Mesothelial cell of epicardium (in vitro differentiated cells): ENCODE measurements at places on chromosomes 3 and 15. TPM values are rescaled to one million over a fixed set of nuclear protein-coding genes. Genes with fewer than 3 reads are reported as not detected.

GRCh38 chr3:106245400-106245799 is 376.6 kb upstream of the CBLB start:
- DNase-seq = no peak
- no peak overlapping the region for H3K27ac ChIP-seq
- H3K4me1 ChIP-seq = peaks cover 8% of the 10 kb centered on the region
- H3K4me3 ChIP-seq = no peak overlapping the region
- no peaks in the 10 kb centered on the region for H3K36me3 ChIP-seq

- H3K4me1 ChIP-seq = no peaks in the 10 kb centered on the region
- no peaks in the 10 kb centered on the region for H3K36me3 ChIP-seq
- no peak for DNase-seq
- peaks cover 4% of the 10 kb centered on the region for H3K27me3 ChIP-seq
Observed at GRCh38 chr15:31843426-31844055, 186.8 kb upstream of the CHRNA7 start.

The LRRC2 gene
- total RNA-seq = 0.87 to 1.7 TPM (median 0.97 TPM) in 3 replicates

DNA sequence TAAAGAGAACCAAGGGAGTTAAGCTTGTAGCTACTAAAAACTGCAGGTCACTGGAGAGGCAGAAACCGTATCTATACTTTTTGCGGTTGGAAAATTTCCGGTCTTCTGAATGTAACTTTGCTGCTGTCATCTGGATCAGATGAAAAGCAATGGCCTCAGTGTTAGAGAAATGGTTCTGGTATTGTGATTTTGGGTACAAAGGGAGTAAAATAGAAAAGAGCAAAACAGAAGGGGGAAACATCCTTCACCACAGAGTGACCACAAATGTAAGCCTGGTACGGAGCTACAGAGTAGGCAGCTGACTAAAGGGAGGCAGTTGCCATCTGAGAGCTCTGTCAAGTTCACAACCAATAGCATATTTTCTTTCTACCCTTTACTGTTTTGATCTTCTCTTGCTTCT is 5.6 kb downstream of the CD96 start:
- peaks cover 11% of the 10 kb centered on the region for H3K4me1 ChIP-seq
- DNase-seq = no peak
- no peak overlapping the region for H3K4me3 ChIP-seq
- H3K27me3 ChIP-seq = no peaks in the 10 kb centered on the region
- no peaks in the 10 kb centered on the region for H3K36me3 ChIP-seq

The GOLGA6L4 gene
- total RNA-seq = 10.9 to 13.7 TPM (median 12.2 TPM) in 3 replicates

- no peak overlapping the region for H3K27ac ChIP-seq
- H3K4me3 ChIP-seq = no peak overlapping the region
- no peak for DNase-seq
- peaks cover 6% of the 10 kb centered on the region for H3K4me1 ChIP-seq
- H3K27me3 ChIP-seq = no peaks in the 10 kb centered on the region
Observed at GRCh38 chr15:38486936-38487335, 33.0 kb downstream of the FAM98B start.

The HRG gene
- not detected in 3 replicates for total RNA-seq

- peak overlapping the region; percentile 5 for H3K27ac ChIP-seq
- H3K27me3 ChIP-seq = no peaks in the 10 kb centered on the region
- DNase-seq = no peak
- peaks cover 15% of the 10 kb centered on the region for H3K4me1 ChIP-seq
- no peaks in the 10 kb centered on the region for H3K36me3 ChIP-seq
Observed at GRCh38 chr15:92681141-92681631, 25.6 kb upstream of the FAM174B start.

The ST3GAL6 gene
- 9.0 to 14.1 TPM (median 11.1 TPM) in 3 replicates for total RNA-seq

GRCh38 chr15:44550256-44550655 is 13.3 kb downstream of the EIF3J start:
- no peaks in the 10 kb centered on the region for H3K27me3 ChIP-seq
- DNase-seq = no peak
- no peak overlapping the region for H3K4me3 ChIP-seq
- H3K36me3 ChIP-seq = peaks cover 12% of the 10 kb centered on the region

The PPARG gene
- total RNA-seq = 10.1 to 13.3 TPM (median 11.7 TPM) in 3 replicates

DNA sequence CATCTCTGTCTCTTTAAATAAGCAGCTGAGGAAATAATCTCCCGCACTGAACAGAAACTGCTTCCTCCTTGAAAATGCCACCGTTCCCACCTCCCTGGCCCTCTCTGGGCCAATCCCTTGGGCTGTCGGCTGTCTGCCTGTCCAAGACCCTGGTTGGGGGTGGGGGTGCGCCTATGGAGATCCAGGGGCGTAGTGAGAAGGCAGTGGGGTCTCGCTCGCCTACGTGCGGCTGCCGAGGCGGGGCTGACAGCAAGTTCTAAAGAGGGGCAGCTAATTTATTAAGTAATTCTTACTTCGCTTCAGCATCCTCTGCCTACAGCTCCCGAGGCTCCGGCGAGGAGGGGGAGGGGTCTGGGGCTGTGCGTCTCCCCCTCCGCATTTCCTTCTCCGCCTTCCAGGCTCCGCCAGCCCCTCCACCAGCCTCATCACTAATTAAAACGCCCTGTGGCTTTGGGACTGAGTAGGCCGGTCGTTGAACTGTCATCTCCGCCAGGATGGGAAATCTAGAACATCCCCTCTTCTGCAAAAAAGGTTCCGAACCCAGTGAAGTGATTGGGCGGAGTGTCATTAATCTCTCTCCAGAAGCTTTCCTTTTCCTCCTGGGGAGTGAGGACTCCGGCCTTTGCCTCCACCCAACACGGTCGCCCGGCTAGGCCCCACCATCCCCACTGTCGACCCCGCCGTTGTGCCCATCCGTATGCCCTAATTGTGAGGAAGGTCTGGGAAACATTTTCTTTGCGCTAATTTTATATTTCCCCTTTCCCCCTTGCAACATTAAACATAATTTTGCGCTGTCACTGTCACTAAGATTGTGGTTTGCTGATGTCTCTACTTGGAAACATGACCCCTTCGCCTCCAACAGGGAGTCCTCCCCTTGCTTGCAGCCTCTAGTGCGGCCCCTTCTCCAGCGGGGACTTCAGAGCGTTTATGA is 16.9 kb downstream of the NR2F2 start:
- DNase-seq = no peak
- H3K36me3 ChIP-seq = peaks cover 13% of the 10 kb centered on the region
- peak overlapping the region; percentile 88 for H3K27ac ChIP-seq
- H3K27me3 ChIP-seq = peaks cover 10% of the 10 kb centered on the region

DNA sequence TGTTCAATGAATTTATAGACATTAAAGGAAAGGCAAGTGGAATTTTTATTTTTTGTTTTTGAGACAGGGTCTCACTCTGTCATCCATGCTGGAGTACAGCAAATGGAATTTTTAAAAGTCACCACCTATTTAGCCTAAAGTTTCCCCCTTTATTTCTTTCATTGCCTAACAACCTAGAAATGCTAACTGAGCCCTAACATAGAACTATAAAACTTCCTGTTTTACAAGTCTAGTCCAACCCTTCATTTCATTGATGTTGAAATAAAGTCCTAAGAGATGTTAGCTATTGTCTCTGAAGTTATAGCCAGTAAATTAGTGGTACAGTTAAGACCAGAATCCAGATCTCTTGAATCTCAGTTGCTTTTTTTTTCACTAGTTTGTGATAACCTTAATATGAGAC is 39.0 kb downstream of the MAPK6 start:
- no peaks in the 10 kb centered on the region for H3K27me3 ChIP-seq
- H3K4me3 ChIP-seq = no peak overlapping the region
- H3K36me3 ChIP-seq = peaks cover 30% of the 10 kb centered on the region
- H3K27ac ChIP-seq = no peak overlapping the region
- no peak for DNase-seq
- H3K4me1 ChIP-seq = no peaks in the 10 kb centered on the region

GRCh38 chr15:42672444-42672843 is 64.5 kb downstream of the CDAN1 start:
- no peak overlapping the region for H3K27ac ChIP-seq
- peaks cover 2% of the 10 kb centered on the region for H3K36me3 ChIP-seq
- H3K4me1 ChIP-seq = peaks cover 24% of the 10 kb centered on the region
- no peak overlapping the region for H3K4me3 ChIP-seq

The KIF9 gene
- 5.8 to 6.2 TPM (median 5.9 TPM) in 3 replicates for total RNA-seq

GRCh38 chr3:10374311-10374710 is 53.4 kb upstream of the SEC13 start:
- H3K27me3 ChIP-seq = peaks cover 15% of the 10 kb centered on the region
- H3K4me3 ChIP-seq = no peak overlapping the region
- no peaks in the 10 kb centered on the region for H3K36me3 ChIP-seq

DNA sequence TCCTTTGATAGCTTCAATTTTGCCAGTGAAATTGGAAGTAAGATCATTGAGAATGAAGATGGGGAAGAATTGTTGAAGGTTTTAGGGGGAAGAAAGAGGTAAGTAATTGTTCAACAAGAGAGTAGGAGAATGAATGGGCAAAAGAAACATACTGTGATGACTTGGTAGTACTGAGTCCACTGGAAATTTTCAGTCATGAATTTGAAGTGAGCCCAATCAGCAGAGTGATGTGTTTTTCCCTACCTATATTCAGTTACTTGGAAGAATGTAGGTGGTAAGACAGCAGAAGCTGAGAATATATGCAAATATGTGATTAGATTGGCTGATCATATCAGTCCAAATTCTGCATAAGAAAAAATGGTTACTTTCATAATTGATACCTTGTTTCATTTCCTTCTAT is 569.6 kb downstream of the AGBL1 start:
- H3K4me1 ChIP-seq = peaks cover 8% of the 10 kb centered on the region
- H3K27ac ChIP-seq = no peak overlapping the region
- DNase-seq = no peak
- H3K36me3 ChIP-seq = no peaks in the 10 kb centered on the region
- no peak overlapping the region for H3K4me3 ChIP-seq

The SLC9C1 gene
- total RNA-seq = 0.69 to 1.6 TPM (median 0.69 TPM) in 3 replicates

GRCh38 chr15:66848116-66848515 is 146.1 kb downstream of the SMAD6 start:
- H3K4me3 ChIP-seq = no peak overlapping the region
- no peaks in the 10 kb centered on the region for H3K36me3 ChIP-seq
- H3K27ac ChIP-seq = peak overlapping the region; percentile 97
- peaks cover 78% of the 10 kb centered on the region for H3K4me1 ChIP-seq

DNA sequence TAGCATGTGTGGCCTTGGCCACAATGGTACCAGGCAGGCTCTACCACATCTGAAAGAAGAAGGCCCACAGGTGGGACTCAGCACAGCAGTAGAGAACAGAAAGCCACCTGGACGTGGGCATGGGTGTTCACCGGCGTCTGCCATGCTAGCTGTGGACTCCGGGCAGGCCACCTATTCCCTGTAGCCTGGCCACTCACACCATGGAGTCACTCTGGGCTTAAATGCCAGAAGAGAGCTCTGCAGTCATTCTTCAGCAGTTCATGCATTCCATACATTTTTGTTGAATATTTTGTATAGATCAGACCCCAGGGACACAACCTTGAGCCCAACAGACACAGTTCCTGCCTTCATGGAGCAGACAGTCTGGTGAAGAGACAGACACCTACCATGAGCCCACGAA is 138.6 kb downstream of the SRGAP3 start:
- peaks cover 23% of the 10 kb centered on the region for H3K36me3 ChIP-seq
- H3K27ac ChIP-seq = no peak overlapping the region
- DNase-seq = no peak
- H3K4me3 ChIP-seq = no peak overlapping the region

- peak; percentile 68 for DNase-seq
- peaks cover 66% of the 10 kb centered on the region for H3K4me1 ChIP-seq
- H3K4me3 ChIP-seq = peak overlapping the region; percentile 98
- H3K36me3 ChIP-seq = peaks cover 8% of the 10 kb centered on the region
Observed at GRCh38 chr15:37106490-37107001, 6.2 kb upstream of the MEIS2 start.

The KLHL25 gene
- total RNA-seq = 7.1 to 8.1 TPM (median 8.0 TPM) in 3 replicates

The PLA2G4D gene
- not detected in 3 replicates for total RNA-seq

DNA sequence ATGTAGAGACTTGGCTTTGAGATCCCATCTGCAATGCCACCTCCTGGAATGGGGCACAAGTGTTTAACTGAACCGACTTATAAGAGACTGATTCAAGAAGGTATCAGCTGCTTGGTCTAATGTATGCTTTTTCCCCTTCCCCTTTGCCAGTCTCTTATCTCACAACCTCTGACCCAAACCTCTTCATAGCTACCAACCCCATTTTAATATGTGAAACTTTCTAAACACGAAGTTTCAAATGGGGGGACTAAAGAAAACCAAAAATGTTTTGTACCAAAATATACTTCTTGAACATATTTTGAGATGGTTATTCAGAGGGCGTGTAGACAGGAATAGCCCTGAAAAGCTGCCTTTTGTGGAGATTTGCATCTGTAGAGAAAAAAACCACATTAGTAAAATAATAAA is 73.1 kb downstream of the OXSM start:
- H3K4me3 ChIP-seq = no peak overlapping the region
- H3K36me3 ChIP-seq = no peaks in the 10 kb centered on the region
- H3K27ac ChIP-seq = no peak overlapping the region
- H3K4me1 ChIP-seq = no peaks in the 10 kb centered on the region
- no peaks in the 10 kb centered on the region for H3K27me3 ChIP-seq
